ENCODE measurements at places on chromosomes 1 and 21. TPM values are rescaled to one million over a fixed set of nuclear protein-coding genes. Genes with fewer than 3 reads are reported as not detected.

- no peak for DNase-seq
- H3K36me3 ChIP-seq: no peaks in the 10 kb centered on the region
- H3K4me3 ChIP-seq: no peak overlapping the region
- H3K27ac ChIP-seq: no peak overlapping the region
Measured at GRCh38 chr1:101227837-101228236, 9.0 kb upstream of the S1PR1 start.

DNA sequence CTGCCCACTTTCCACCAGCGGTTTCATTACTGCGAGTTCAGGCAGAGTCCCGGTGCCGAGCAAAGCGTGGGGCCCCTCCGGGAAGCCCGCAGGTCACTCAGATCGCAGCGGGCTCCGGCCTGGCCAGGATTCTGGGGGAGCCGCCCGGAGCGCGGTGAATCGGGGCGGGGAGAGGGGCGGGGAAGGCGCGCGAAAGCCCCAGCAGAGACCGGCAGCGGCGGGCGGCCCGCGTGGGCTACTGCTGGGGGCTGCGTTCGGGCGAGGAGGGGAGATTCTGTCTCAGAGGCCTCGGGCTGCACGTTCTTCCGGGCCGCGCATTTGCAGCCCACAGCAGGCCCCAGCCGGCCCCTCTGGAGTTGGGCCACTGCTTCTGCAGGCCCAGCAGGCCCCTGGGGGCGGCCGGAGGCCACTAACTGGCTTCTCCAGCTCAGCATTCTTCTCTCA lies 64.7 kb downstream of the SCCPDH start:
- H3K36me3 ChIP-seq: no peaks in the 10 kb centered on the region
- peaks cover 13% of the 10 kb centered on the region for H3K4me1 ChIP-seq
- no peak overlapping the region for H3K4me3 ChIP-seq

Gene ARPC5
- 23.0 TPM for total RNA-seq

Gene PTPRC
- total RNA-seq: 698 TPM

Gene CGN
- total RNA-seq: 0.08 TPM

DNA sequence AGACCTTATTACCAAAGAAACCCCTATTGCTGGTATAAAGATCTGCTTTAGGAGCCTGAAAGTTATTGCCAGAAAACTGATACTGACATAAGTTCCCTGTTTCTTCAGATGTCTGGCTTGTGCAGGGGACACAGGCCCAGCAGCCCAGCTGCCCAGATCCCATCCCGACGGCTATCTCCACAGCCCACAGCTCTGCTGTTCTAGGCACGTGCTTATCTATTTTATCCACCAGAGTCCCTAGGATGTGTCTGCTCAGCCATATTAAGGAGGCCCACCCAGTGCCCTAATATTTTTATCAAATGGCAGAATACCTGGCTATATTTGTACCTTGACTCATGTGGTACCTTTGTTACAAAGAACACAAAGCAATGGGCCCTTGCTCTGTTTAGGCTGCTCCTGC lies 58.9 kb downstream of the DDX20 start:
- H3K27me3 ChIP-seq: peaks cover 5% of the 10 kb centered on the region
- no peak for DNase-seq
- no peaks in the 10 kb centered on the region for H3K4me1 ChIP-seq
- no peak overlapping the region for H3K27ac ChIP-seq
- H3K4me3 ChIP-seq: no peak overlapping the region

Gene CFAP74
- total RNA-seq: not detected

Gene BATF3
- 0.92 TPM for total RNA-seq

Gene EIF4G3
- 18.8 TPM for total RNA-seq

- DNase-seq: no peak
- H3K4me1 ChIP-seq: no peaks in the 10 kb centered on the region
- no peak overlapping the region for H3K27ac ChIP-seq
- H3K27me3 ChIP-seq: no peaks in the 10 kb centered on the region
Measured at GRCh38 chr1:161801955-161802354, 35.8 kb downstream of the ATF6 start.

- no peaks in the 10 kb centered on the region for H3K36me3 ChIP-seq
- peaks cover 2% of the 10 kb centered on the region for H3K4me1 ChIP-seq
- DNase-seq: no peak
- H3K4me3 ChIP-seq: no peak overlapping the region
Measured at GRCh38 chr1:204368996-204369726, 9.4 kb upstream of the PLEKHA6 start.

Gene HMCN1
- total RNA-seq: 0.14 TPM

GRCh38 chr1:110188035-110188618 lies 22.0 kb upstream of the KCNC4 start:
- no peak for DNase-seq
- H3K36me3 ChIP-seq: no peaks in the 10 kb centered on the region
- H3K27me3 ChIP-seq: no peaks in the 10 kb centered on the region

GRCh38 chr1:78142736-78143135 lies 97.0 kb downstream of the GIPC2 start:
- peaks cover 7% of the 10 kb centered on the region for H3K27me3 ChIP-seq
- no peak overlapping the region for H3K27ac ChIP-seq
- peaks cover 7% of the 10 kb centered on the region for H3K4me1 ChIP-seq
- no peak for DNase-seq
- H3K4me3 ChIP-seq: peak overlapping the region; percentile 35
- H3K36me3 ChIP-seq: no peaks in the 10 kb centered on the region

- no peaks in the 10 kb centered on the region for H3K27me3 ChIP-seq
- no peak overlapping the region for H3K4me3 ChIP-seq
- no peak for DNase-seq
- H3K27ac ChIP-seq: no peak overlapping the region
Measured at GRCh38 chr1:245345191-245345884, 190.6 kb downstream of the KIF26B start.

DNA sequence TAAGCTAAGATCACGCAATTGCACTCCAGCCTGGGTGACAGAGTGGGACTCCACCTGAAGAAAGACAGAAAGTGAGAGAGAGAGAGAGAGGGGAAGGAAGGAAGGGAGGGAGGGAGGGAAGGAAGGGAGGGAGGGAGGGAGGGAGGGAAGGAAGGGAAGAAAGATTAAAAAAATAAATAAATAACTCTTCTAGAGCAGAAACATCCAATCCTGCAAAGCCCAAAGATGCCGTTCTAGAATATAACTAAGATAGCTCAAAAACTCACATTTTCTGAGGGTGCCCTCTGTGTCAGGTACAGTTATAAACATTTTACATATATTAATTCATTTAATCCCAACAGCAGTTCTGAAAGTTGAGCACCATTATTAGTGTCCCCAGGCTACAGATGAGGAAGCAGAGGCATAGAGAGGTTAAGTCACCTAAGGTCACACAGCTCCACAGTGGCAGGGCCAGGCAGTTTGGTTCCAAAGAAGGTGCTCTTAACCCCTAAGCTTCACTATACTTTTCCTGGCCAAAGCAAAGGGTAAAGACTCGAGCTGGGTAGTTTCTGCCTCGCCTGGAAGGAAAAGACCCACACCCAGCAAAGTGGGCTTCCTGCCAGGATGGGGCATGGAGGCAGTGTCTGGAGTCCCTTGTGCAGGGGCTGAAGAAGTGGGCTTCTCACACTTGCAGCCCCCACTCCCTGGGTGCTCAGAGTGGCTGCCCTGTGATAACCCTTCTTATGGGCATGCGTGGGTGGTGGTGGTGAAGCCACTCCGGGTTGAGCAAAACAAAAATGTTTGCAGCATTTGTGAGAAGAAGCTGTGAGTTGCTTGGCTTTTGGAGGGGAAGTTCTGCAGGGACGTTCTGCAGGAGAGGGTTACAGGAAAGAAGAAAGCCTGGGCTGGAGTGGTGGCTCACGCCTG lies 7.9 kb upstream of the PIK3CD start:
- no peak for DNase-seq
- H3K36me3 ChIP-seq: peaks cover 14% of the 10 kb centered on the region
- peaks cover 81% of the 10 kb centered on the region for H3K4me1 ChIP-seq

DNA sequence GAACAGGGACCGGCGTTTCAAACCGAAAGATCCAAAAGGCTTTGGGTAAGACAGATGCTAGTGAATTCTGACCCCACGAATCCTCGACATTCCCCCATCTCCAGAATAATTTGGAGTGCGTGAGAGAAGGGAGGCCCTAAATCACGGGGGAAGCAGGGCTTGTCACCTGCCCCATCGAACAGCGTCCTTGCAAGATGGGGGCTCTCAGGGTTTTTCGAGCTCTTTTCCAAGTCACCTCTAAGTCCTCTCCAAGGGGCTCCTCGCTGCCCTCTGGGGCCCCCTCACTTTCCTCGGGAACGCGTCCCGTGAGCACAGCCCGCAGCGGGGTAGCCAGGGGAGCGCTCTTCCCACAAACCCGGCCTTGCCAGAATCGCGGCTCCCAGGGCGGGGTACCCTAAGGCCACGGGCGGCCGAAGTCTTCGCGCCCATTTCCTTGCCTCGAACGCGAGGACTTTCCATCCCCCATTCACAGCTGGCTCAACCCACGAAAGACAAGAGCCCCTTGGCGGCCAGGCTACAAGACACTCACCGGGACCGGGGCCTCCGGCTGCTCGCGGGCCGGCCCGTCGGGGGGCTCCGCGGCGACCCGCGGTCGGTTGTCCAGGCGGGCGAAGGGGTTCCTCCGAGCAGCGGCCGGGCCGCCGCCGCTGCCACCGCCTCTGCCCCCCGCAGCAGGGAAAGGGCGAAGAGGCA lies 546 bp downstream of the DONSON start:
- no peak overlapping the region for H3K27ac ChIP-seq
- DNase-seq: peak; percentile 3
- H3K27me3 ChIP-seq: no peaks in the 10 kb centered on the region
- H3K4me1 ChIP-seq: peaks cover 11% of the 10 kb centered on the region

Gene PPIAL4G
- 0.14 TPM for total RNA-seq

DNA sequence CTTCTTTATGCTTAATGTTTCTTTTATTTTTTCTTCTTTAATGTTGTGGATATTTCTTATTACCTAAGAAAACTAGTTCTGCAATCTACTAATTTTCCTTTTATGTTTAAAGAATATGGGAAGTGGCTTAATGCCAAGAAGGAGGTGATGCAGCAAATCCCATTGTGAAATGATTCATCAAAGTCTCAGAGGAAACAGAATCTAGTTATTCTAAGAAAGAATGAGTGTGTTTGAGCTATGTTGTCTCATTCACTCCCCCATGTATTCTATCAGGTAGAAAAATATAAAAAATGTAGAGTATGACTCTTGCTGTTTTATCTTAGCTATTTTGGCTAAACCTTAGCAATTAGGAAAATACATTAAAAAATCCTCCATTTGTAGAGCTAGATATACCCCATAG lies 659.9 kb upstream of the RGS18 start:
- no peaks in the 10 kb centered on the region for H3K36me3 ChIP-seq
- H3K4me3 ChIP-seq: no peak overlapping the region
- DNase-seq: no peak
- H3K27me3 ChIP-seq: no peaks in the 10 kb centered on the region
- H3K4me1 ChIP-seq: no peaks in the 10 kb centered on the region
- no peak overlapping the region for H3K27ac ChIP-seq

DNA sequence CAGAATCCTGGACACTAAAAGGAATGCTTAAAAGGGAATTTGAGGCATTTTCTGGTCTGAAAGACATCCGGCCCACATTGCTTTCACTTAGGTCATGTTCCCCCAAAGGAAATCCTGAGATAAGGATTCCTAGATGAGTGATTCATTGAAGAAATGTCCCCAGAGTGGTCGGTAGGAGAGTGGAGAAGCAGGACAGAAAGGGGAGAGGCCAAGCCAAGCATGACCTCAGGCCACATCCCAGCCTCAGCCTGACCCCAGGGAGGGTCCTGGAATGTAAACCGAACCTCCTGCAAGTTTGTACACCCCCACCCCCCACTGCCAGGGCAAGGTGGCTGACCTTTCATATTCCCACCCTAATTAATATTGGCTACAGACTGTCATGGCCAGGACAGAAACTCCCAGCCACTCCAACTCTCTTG lies 16.6 kb downstream of the HIVEP3 start:
- H3K4me3 ChIP-seq: no peak overlapping the region
- H3K4me1 ChIP-seq: peaks cover 86% of the 10 kb centered on the region
- H3K27me3 ChIP-seq: no peaks in the 10 kb centered on the region
- no peak overlapping the region for H3K27ac ChIP-seq
- no peaks in the 10 kb centered on the region for H3K36me3 ChIP-seq

Gene CRP
- not detected for total RNA-seq

DNA sequence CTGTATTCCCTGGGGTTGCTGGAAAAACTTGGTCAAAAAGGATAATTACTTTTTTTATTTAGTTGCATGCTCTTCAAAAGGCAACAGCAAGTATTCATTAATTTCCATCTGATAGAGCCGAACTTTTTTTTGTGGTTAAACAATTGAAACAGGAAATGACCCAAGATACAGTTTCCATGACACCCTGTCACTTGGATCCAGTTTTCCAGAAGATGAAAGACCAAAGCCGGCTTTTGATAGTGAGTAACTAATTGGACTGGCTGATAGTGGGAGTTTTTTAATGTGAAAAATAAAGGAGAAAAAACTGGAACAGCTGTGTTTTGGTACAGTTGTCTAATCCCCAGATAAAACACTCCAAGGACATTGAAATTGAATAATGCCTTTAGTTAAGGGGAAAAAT lies 33.0 kb downstream of the CACHD1 start:
- peaks cover 12% of the 10 kb centered on the region for H3K4me1 ChIP-seq
- no peak overlapping the region for H3K4me3 ChIP-seq
- H3K27ac ChIP-seq: no peak overlapping the region
- no peaks in the 10 kb centered on the region for H3K27me3 ChIP-seq
- H3K36me3 ChIP-seq: no peaks in the 10 kb centered on the region

DNA sequence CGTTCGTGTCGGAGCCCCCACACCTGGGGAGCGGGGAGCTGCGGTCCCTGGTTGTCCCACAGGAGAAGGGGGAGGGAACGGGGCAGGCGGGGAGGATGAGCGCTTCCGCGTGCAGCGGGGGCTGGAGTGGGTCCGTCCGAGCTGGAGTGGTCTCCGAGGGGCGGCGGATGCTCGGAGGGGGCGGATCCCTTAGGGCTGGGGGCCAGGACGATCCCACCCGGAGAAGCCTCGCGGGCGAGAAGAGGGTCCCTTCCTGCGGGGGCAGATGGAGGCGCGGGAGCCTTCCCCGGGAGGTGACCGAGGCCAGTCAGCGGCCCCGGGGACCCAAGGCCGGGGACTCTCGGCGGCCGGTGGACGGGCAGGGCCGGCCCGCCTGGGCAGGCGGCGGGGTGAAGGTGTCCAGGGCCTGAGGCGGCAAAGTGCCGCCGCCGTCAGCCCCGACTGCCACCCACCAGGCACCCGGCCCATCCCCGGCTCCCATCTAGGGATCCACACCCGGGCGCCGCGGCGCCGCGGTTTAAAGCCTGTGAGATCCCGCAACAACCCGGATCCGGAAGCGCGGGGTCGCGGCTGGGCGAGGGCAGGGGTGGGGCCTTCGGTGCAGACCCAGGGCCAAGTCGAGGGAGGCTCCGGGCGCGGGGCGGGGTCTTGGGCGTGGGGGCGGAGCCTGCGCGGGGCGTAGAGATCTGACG lies 5.3 kb upstream of the CCDC27 start:
- no peaks in the 10 kb centered on the region for H3K27me3 ChIP-seq
- H3K27ac ChIP-seq: peak overlapping the region; percentile 26
- H3K4me1 ChIP-seq: peaks cover 29% of the 10 kb centered on the region
- H3K4me3 ChIP-seq: peak overlapping the region; percentile 57
- H3K36me3 ChIP-seq: peaks cover 9% of the 10 kb centered on the region

Gene PKLR
- total RNA-seq: not detected

DNA sequence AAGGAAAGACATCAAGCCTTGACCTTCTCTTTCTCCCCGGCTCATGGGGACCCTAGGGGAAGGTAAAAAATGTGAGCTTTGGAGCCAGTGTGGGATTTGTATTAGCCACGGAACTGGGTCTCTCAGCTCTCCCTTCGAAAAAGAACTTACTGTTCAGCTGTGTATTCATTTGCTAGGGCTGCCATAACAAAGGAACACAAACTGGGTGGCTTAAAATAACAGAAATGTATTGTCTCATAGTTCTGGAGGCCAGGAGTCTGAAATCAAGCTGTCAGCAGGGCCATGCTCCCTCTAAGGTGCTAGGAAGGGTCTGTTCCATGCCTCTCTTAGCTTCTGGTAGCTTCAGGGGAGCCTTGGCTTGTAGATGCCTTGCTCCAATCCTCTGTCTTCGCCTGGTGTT lies 83.5 kb upstream of the SLC2A1 start:
- no peaks in the 10 kb centered on the region for H3K4me1 ChIP-seq
- no peaks in the 10 kb centered on the region for H3K36me3 ChIP-seq
- no peak for DNase-seq
- no peaks in the 10 kb centered on the region for H3K27me3 ChIP-seq
- H3K4me3 ChIP-seq: no peak overlapping the region
- H3K27ac ChIP-seq: no peak overlapping the region

Measured in CD4-positive, alpha-beta T cell (primary cell).